ENCODE measurements at places on chromosomes 5 and 9.

- no peak for DNase-seq
Observed at GRCh38 chr9:19913151-19913550, 124.3 kb upstream of the SLC24A2 start.

DNA sequence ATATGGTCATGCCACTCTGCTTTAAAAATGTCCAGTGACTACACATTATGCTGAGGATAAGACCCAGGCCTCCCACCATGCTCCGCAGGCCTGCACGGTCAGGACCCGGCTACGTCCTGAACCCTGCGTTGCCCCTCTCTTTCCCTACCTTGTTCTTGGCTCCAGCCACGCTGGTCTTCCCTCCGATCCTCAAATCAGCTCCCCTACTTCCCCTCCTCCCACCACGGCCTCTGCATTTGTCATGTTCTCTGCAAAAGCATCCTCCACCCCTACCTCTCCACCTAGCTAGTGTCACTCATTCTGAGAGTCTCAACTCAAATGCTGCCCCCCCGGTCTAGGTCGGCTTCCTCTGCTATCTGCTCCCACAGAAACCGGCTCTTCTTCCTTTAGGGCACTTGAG, 11.2 kb downstream of the GPX3 start:
- DNase-seq: no peak

- no peak for DNase-seq
Observed at GRCh38 chr5:176882567-176882903, 16.6 kb downstream of the HK3 start.

- no peak for DNase-seq
Observed at GRCh38 chr5:14491015-14491915, 90.3 kb upstream of the OTULINL start.

GRCh38 chr9:70587201-70587600, 172.7 kb upstream of the KLF9 start:
- no peak for DNase-seq

GRCh38 chr9:136673975-136674785, 11.5 kb downstream of the EGFL7 start:
- DNase-seq: no peak

DNA sequence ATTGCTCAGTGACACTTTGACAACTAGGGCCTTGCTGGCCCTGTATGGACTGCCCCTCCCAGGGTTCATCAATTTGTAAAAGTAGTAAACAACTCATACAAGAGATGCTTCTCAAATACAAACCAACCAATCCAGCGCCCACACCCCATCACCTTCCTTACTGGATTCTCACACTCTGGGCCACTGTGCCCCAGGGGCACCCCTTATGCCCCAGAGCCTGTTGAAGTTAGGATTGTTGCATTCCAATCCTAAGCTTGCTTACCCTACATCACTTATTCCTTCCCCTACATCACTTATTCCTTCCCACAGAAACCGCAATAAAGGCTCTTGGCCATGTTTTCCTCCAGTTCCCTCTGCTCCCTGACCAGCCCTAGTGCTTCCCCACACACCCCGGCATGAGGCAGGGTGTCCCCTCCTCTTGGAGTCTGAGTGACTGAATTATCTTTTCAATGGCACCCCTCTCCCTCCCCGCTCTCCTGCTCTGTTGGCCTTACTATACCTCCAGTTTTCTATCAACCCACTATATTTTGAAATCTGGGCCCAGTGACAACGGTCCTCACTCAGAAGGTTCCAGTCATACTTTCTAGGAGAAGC, 182.4 kb upstream of the S1PR3 start:
- no peak for DNase-seq

Data from mesenteric fat pad (tissue), 1 donor.